ENCODE measurements at places on chromosomes 16 and 17.

- no peak for DNase-seq
Observed at GRCh38 chr17:5837055-5837491, 233.1 kb upstream of the WSCD1 start.

DNA sequence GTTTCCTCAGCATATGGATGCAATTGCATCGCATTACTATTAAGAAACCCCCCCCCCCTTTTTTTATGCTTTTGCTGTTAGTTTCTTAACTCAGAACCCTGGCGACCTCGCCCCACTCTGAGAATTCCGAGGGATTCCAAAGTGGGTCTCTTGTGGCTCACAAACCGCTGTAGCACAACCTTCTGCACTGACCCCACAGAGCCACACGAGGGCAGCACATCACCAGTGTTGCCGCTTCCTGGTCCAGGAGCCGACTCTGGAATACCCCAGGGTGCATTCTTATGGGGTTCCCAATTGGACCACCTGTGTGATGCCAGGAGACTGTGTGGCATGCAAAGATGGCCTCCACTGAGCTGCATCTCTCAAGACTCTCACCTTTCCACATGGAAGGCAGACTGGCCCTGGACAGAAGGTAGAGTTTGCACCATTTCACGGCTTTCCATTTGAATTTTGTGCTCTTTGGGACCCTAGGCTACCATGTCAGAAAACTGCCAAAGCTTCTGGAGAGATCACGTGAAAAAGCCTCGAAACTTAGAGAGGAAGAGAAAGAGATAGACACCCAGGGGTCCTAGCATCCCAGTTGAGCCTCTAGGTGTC is 432.7 kb upstream of the ASIC2 start:
- no peak for DNase-seq

DNA sequence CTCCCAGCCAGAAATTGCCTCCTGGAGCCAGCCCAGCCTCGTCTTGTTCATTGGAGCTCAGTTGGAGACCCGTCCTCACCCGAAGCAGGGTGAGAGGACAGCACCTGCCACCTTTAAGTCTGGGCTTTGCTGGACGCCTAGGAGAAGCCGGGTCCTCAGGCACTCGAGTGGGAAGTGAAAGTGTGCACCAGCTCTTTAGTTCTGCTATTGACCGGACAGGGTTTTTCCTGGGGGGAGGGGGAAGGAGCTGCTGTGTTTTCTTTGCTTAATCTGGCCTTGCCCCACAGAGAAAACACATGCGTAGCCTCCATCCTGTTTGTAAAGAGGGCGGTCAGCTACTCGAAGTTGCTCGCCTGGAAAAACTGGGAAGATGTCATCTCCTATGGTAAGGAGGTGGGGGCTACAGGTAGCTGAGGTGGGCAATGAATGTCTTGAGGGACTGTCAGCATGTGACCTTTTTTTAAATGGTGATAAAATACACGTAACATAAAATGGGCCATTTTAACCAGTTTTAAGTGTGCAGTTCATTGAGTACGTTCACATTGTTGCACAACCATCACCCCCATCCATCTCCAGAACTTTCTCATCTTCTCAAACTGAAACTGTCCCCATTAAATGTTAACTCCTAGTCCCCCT is 34.4 kb downstream of the CMIP start:
- DNase-seq, result no peak

- DNase-seq, result no peak
Observed at GRCh38 chr17:66764506-66764905, 70.4 kb upstream of the CACNG5 start.

DNA sequence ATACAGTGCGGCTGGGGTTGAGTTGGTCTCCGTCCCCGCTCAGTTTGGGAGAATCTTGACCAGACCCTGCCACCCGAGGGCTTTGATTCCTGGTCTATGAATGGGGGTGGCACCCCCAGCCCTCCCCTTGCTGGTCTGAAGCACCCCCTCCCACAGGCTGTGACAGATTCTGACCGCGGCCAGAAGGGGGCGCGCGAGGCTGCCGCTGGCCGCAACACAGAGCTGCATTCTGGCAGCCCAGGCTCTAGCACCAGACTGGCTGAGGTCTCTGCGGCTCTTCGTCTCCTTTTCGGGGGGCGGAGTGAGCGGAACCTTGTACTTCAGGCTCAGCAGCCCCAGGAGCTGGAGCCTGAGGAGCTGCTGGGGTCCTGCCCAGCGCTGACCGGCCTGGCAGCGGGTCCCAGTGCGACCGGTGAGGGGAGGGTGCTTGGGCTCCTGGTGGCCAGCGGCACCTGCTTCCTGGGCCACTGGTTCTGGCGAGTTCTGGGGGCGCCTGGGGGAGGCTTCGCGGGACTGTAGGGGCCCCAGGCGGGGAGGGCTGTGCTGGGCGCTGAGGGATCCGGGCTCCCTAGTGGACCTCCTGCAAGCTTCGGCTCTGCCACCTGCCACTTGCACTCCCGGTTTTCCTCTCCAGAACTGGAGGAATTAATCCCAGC is 1011.6 kb downstream of the KCNJ18 start:
- DNase-seq, result no peak

GRCh38 chr17:67624886-67625656 is 92.7 kb upstream of the NOL11 start:
- DNase-seq, result no peak

GRCh38 chr17:45022288-45022648 is 29.2 kb downstream of the DCAKD start:
- DNase-seq, result no peak

DNA sequence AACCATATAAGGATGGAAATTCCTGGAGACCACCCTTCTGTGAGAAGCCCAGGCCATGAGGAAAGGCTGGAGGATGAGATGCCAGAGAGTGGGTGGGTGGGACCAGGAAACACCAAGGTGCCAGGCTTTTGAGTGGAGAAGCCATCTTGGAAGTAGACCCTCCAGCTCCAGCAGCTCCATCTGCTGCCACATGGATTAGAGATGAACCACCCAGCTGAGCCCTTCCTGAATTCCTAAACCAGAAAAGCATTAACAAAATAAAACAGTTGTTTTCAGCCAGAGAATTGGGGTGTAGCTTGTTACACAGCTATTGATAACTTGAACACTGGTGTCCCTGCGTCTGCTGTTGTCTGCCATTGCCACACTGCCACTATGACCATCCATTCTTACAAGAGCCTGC is 6.3 kb upstream of the TMEM114 start:
- no peak for DNase-seq

DNA sequence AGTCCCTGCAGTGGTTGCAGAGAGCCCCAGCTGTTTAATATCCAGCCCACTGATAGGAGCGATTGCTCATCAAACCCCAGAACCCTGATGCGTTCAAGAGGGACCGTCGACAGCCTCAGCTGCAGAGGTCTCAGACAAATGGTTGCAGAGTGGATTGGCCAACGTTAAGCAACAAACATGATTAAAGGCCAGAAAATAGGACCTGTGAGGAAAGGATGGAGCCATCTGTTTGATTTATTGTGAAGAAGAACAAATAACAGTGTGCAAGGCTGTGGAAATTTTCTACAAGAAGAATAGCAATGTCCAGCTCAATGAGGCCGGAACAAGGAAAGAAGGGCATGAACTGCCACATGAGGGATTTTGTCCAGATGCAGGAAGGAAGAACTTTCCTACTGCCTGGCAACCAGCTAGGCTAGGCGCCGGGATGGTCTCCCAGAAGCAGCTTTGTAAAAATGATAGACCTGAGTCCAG is 138.4 kb upstream of the DNAH9 start:
- no peak for DNase-seq

Data from activated T-helper 1 cell treated with anti-CD3 and anti-CD28 coated beads, Interleukin-2, amount 50 U/mL, for 16 hours (primary cell).